ENCODE measurements at places on chromosomes 4 and X.

DNA sequence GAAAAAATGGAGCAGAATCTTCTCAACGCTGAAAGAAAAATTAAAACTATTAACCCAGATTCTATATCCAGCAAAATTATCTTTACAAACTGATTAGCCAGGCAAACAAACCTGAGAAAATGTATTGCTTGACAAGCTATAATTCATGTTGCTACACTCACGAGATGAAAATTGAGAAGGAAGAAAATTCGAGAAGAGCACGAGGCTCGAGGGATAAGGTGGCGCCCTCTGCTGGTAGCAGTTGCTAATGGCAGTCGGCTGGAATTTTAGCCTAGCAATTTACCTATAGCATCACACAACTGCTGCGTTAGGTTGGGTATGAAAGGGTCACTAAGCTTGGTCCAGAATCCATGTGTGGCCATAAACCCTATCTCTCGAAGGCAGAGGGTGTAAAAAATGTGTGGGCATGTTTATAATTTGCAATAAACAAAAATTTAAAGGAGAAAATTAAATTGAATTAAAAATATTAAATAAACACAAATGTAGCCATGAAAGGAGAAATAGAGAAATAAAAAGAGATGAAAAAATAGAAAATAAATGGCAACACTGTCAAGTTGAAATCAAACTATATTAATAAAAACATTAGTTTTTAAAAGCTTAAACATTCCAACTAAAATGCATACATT is 126.6 kb downstream of the PPP4R3C start:
- no peak overlapping the region for H3K27ac ChIP-seq
- H3K4me3 ChIP-seq: no peak overlapping the region
- H3K36me3 ChIP-seq: no peaks in the 10 kb centered on the region
- DNase-seq: no peak
- H3K27me3 ChIP-seq: no peaks in the 10 kb centered on the region

DNA sequence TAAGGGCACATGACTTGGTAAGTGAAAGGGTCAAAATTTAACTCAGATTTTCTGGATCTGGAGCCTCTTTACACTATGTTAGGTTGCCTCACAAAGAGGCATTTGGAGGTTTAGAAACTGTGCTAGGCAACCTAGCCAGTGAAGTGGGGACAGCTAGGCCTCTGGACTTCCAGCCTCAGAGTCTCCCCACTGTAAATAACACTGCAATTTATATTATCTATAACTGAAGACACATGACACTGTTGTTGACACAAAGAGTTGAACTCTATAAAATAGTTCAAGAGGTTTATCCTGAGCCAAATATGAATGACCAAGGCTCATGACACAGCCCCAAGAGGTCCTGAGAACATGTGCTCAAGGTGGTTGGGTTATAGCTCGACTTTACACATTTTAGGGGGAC is 74.9 kb upstream of the IQCM start:
- DNase-seq: no peak
- H3K36me3 ChIP-seq: no peaks in the 10 kb centered on the region
- no peaks in the 10 kb centered on the region for H3K27me3 ChIP-seq
- H3K4me3 ChIP-seq: no peak overlapping the region

- H3K27ac ChIP-seq: no peak overlapping the region
- DNase-seq: no peak
- H3K4me1 ChIP-seq: no peaks in the 10 kb centered on the region
- H3K4me3 ChIP-seq: no peak overlapping the region
These were observed 12.7 kb downstream of the ADH4 start for GRCh38 chr4:99131378-99131777.

GRCh38 chrX:129360175-129360574 is 163.1 kb downstream of the SMARCA1 start:
- H3K4me1 ChIP-seq: no peaks in the 10 kb centered on the region
- no peak overlapping the region for H3K4me3 ChIP-seq
- no peaks in the 10 kb centered on the region for H3K36me3 ChIP-seq

DNA sequence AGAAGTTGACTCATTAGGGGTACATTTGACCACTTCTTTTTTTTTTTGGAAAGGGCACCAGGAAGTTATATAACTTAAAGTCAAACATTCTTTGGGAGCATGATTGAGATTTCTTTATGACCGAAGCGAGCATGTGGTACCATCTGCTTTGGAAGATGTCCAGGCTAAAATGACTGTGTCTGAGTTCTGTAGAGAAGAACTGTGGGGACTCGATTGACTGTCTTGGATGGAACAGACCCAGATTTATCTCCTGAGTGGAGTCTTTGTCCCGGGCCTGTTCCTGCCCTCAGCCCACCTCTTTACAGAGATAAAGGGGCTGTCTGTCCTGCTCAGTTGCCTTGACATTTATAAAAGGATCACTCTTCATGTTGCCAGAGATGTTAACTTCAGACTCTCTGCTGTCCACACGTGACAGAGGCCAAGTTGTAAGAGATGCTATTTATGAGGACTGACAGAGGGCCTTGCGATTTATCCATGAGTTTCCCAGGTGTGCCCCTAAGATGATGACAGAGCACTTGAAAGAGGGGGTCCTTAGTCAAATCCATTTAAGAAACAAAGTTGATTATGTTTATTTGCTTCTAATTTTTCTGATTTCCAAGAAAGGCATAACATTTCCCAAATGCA is 16.8 kb downstream of the SMIM20 start:
- H3K27me3 ChIP-seq: no peaks in the 10 kb centered on the region
- no peaks in the 10 kb centered on the region for H3K4me1 ChIP-seq
- H3K27ac ChIP-seq: peak overlapping the region; percentile 37
- no peak overlapping the region for H3K4me3 ChIP-seq

GRCh38 chrX:19549838-19550237 is 34.5 kb upstream of the MAP3K15 start:
- H3K4me3 ChIP-seq: no peak overlapping the region
- H3K27ac ChIP-seq: no peak overlapping the region
- H3K27me3 ChIP-seq: no peaks in the 10 kb centered on the region
- no peaks in the 10 kb centered on the region for H3K4me1 ChIP-seq
- DNase-seq: no peak

GRCh38 chr4:128459547-128459946 is 171.9 kb upstream of the PGRMC2 start:
- H3K27ac ChIP-seq: no peak overlapping the region
- no peaks in the 10 kb centered on the region for H3K36me3 ChIP-seq
- DNase-seq: no peak
- no peak overlapping the region for H3K4me3 ChIP-seq
- H3K27me3 ChIP-seq: peaks cover 6% of the 10 kb centered on the region

DNA sequence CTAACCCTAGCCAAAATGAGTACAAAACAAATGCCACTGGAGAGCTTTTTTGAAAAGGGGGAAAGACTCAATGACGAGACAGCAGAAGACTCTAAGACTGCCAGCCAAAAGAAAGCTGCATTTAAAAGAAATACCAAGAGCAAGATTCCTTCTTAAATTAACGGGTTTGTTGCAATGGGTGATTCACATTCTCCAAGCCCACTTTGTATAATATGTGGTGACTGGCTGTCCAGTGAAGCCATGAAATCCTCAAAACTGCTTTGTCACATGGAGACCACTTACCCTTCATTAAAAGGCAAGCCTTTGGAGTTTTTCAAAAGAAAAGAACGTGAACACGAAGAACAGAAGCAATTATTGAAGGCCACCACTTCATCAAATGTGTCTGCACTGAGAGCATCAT is 68.2 kb downstream of the MRPL1 start:
- H3K27ac ChIP-seq: no peak overlapping the region
- no peak overlapping the region for H3K4me3 ChIP-seq
- H3K27me3 ChIP-seq: no peaks in the 10 kb centered on the region
- peaks cover 23% of the 10 kb centered on the region for H3K36me3 ChIP-seq
- peaks cover 2% of the 10 kb centered on the region for H3K4me1 ChIP-seq
- no peak for DNase-seq

DNA sequence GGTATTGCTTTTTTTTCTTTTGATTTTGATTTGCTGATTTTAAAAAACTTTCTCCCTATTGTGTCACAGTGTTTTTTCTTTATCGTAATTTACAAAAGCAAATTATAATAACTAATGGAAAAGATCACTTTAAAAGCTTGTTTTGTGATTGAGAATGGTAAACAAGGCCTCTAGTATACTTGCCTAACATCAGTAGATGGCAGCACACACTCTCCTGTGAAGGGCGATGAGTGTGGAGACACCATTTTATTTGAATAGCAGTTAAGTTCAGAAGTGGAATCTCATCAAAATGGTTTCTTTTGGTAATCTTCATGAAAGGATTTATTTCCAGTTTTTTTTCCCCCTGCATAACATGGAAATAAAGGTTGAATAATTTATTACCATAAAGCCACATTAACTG is 72.3 kb downstream of the PAK3 start:
- peaks cover 2% of the 10 kb centered on the region for H3K4me1 ChIP-seq
- no peak for DNase-seq
- H3K4me3 ChIP-seq: no peak overlapping the region
- H3K27ac ChIP-seq: no peak overlapping the region
- no peaks in the 10 kb centered on the region for H3K36me3 ChIP-seq

GRCh38 chrX:153948002-153948466 is 3.6 kb upstream of the RENBP start:
- H3K4me1 ChIP-seq: peaks cover 6% of the 10 kb centered on the region
- peaks cover 52% of the 10 kb centered on the region for H3K36me3 ChIP-seq
- H3K4me3 ChIP-seq: no peak overlapping the region
- no peaks in the 10 kb centered on the region for H3K27me3 ChIP-seq
- no peak for DNase-seq

- H3K4me3 ChIP-seq: no peak overlapping the region
- no peaks in the 10 kb centered on the region for H3K36me3 ChIP-seq
- no peak for DNase-seq
- H3K27me3 ChIP-seq: no peaks in the 10 kb centered on the region
These were observed 143.8 kb downstream of the FANCB start for GRCh38 chrX:14729058-14729457.

DNA sequence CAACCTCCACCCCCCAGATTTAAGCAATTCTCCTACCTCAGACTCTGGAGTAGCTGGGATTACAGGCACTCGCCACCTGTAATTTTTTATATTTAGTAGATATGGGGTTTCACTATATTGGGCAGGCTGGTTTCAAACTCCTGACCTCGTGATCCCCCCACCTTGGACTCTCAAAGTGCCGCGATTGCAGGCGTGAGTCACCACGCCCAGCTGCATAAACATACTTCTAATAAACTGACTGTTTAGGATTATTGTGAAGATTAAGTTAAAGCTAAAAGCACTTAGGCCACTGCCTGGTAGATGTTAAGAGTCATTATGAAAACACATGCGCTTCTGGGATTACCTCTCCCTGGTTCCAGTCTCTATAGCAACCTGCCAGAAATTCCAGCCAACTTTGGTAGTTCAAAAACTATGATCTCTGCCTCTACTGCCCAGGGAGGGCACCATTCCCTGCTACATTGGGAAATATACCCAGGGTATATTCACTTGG is 30.2 kb upstream of the GRIA3 start:
- H3K4me1 ChIP-seq: no peaks in the 10 kb centered on the region
- no peaks in the 10 kb centered on the region for H3K36me3 ChIP-seq
- no peak overlapping the region for H3K4me3 ChIP-seq

DNA sequence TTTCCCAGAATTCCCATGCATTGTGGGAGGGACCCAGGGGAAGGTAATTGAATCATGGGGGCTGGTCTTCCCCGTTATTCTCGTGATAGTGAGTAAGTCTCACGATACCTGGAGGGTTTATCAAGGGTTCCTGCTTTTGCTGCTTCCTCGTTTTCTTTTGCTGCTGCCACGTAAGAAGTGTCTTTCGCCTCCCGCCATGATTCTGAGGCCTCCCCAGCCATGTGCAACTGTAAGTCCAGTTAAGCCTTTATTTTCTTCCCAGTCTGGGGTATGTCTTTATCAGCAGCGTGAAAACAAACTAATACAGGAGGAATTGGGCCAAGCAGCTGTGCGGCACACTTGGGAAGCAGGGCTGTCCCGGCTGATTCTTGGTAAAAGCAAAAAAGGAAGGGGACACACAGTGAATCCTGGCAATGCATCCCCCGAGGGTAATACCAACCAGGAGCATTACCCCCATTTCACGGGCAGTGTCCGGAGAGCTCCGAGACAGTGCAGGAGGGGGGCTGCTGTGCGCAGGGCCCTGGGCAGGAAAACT is 185.7 kb downstream of the AFAP1 start:
- no peaks in the 10 kb centered on the region for H3K36me3 ChIP-seq
- no peak for DNase-seq
- H3K27me3 ChIP-seq: peaks cover 8% of the 10 kb centered on the region
- no peak overlapping the region for H3K4me3 ChIP-seq
- no peaks in the 10 kb centered on the region for H3K4me1 ChIP-seq
- no peak overlapping the region for H3K27ac ChIP-seq

DNA sequence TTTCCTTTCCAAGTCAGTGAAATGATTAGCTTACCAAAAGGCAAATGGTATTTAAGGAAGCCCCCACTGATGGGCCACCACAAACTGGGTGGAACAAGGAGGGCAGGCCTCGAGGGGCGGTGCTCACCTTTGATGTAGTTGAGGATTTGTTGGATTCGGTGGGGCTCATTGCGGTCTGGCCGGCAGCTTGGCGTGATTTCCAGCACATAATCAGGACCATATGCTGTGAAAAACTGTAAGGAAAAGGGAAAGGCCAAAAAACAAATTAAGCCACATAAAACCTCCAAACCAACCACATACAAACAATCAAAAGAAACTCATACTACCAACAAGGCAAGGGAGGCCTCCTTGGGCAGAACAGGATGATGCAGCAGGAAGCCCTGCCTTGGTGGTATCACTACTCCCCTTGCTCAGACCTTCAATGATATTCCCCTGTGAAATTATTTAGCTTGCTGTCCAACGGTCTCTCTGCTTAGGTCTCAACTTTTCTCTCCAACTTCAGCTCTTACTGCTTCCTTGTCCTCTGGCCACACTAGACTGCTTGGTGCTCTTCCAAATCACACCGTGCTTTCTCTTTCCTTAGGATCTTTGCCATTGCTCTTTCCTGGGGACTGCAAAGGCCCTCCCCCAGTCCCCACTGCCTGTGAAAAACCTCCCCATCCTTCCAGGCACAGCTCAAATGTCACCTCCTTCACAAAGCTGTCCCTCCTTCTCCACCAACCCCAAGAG is 46.1 kb upstream of the CITED1 start:
- DNase-seq: no peak
- no peak overlapping the region for H3K27ac ChIP-seq
- no peaks in the 10 kb centered on the region for H3K4me1 ChIP-seq
- H3K27me3 ChIP-seq: no peaks in the 10 kb centered on the region
- peaks cover 19% of the 10 kb centered on the region for H3K36me3 ChIP-seq
- H3K4me3 ChIP-seq: no peak overlapping the region

DNA sequence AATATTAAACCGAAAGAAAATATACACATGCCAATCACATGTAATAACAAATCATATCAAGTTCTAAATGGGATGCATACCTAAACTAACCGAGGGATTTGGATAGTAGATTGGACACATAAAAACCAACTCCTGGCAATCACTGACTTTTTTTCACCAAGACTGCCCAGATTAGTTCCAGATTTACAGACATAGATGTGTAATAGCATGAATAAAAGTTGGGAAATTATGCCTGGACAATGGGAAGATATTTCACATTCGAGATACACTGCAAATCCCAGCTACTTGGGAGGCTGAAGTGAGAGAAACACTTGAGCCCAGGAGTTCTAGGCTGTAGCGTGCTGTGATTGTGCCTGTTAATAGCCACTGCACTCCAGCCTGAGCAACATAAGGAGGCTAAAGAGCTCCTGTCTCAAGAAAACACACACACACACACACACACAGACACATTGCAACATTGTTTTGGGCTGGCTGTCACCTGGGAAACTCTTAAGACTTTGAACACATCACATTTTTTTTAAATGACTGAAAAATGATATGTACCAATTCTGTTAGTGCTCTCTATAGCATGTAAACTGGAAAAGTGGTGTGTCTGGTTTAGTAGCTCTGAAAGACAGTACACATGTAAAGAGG is 5.7 kb downstream of the RAB40A start:
- no peaks in the 10 kb centered on the region for H3K27me3 ChIP-seq
- H3K4me3 ChIP-seq: no peak overlapping the region
- no peaks in the 10 kb centered on the region for H3K4me1 ChIP-seq
- DNase-seq: no peak
- H3K27ac ChIP-seq: no peak overlapping the region
- no peaks in the 10 kb centered on the region for H3K36me3 ChIP-seq

All from stimulated activated naive B cell treated with anti-CD40 and anti-IgM and Interleukin-4, amounts not matched to agents 10 μg/mL and 1 μg/mL and 100 μg/mL, for 72 hours (primary cell).